GM06990 (cell line): ENCODE measurements at places on chromosomes 16 and 17.
A peak's percentile ranks its signal among the peaks of the same experiment; 100 is the strongest.

DNA sequence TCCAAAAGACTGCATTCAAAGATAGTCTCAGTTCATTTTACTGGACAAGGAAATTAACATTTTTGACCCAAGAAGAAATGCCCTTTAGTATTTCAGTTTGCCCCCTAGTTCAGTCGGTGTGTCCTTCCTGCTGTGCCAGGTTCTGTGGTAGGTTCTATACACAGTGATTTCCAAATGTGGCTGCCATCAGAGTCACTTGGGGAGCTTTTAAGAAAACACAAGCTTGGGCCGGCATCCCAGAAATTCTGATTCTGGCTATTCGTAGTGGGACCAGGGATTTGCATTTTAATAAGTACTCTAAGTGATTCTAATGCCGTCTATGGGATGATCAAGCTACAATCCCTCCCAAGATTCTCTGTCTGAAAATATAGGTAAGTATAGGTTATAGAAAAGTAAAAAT lies 10.2 kb downstream of the RSPRY1 start:
- DNase-seq = no peak

DNA sequence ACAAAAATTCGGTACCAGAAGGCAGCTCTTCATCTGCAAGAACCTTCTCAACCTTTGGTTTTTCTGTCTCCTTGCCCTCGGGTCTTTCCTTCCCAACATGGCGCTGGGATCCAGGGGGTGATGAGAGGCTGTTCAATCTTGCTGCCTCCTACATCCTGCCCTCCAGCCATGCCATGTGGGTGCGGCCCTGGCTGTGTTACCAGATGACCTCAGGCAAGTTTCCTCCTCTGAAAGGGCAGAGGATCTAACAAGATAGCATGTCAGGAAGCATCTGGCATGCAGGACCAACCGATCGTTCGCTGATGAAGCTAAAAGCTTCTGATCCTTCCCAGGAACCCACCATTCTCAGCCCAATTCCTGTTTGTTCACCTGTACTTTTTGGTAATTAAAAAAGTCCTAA lies 36.8 kb upstream of the BCAR1 start:
- no peak for DNase-seq

DNA sequence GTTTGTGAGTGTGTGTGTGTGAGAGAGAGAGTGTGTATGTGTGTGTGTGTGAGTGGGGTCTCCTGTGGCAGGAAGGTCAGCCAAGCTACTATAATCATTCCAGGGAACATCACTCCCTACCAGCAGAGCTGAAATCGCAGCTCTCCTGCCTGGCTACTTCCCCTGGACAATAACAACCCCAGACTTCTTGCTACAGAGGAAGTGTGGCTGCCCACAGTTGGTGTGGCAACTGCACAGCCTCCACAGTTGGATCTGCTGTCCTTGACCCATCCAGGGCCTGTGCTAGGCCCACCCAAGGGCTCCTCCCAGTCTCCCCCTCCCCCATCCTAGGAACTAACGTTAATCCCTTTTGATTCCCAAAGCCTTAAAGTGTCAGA lies 1.5 kb downstream of the SLC13A5 start:
- DNase-seq = no peak

GRCh38 chr16:8716592-8716991 lies 42.2 kb downstream of the ABAT start:
- no peak for DNase-seq

DNA sequence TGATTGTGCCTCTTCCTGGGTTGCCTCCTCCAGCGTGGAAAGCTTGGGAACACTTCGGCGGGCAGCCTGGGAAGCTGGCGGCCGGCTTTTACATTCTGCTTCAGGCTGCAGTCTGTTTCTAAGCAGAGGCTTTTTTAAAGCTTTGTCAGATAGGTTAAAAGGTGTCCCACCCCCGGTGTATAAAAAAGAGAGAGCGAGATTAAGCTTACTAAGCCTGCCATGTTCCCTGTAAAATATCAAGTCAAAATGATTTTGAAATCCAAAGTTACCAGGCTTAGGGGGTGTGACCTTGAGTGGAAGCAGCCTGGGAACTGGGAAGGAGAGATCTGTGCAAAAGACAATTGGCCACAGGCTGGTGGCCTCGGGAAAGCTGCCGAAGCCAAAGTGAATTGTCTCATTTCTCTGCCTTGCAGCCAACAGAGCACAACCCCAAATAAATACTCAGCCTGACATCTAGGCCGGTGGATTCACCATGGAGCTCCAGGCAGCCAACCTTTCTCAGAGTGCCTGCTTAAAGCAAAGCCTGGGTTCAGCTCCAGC lies 254.5 kb downstream of the FTO start:
- DNase-seq = no peak

- DNase-seq = no peak
Observed at GRCh38 chr16:29974291-29975133, 844 bp downstream of the TAOK2 start.

DNA sequence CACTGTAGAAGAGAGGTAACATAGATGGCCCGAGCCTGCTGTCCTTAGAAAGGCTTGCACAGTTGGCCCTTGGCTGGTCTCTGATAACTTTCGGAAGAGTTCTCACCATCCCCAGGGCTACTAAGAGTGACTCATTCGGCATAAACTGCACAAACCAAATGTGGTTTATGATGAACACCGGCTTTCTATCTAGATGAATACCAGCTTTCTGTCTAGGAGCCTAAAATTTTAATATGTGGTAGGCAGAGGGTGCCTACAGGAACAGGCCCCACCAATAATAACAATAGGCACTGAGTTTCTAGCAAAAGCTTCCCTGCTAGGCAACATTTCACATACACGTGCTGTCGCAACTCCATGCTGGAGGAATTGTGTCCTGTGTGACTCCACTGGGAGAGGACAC lies 15.4 kb downstream of the CNOT1 start:
- no peak for DNase-seq

- peak; percentile 35 for DNase-seq
Observed at GRCh38 chr17:45895304-45895968, 1.1 kb downstream of the MAPT start.

GRCh38 chr16:21650521-21650920 lies 1.9 kb downstream of the IGSF6 start:
- no peak for DNase-seq

GRCh38 chr16:70483426-70483825 lies 29.0 kb downstream of the FCSK start:
- peak; percentile 68 for DNase-seq

DNA sequence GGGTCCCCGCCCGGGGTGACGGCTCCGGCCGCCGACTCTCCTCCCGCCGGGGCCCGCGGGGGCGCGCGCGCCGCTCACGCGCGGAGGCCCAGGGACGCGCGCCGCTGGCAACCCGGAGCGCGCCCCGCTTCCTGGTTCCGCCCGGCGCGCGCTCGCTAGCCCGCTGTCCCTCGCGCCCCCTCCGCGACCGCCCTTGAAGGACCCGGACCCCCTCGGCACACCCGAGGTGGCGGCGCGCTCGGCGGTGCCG lies at the start of gene STAT5B:
Gene STAT5B, minus strand, starts transcription at position 33 of the 250 bp plus-strand sequence. CDS start 44,264 bp downstream, outside the sequence.
- peak; percentile 83 for DNase-seq

DNA sequence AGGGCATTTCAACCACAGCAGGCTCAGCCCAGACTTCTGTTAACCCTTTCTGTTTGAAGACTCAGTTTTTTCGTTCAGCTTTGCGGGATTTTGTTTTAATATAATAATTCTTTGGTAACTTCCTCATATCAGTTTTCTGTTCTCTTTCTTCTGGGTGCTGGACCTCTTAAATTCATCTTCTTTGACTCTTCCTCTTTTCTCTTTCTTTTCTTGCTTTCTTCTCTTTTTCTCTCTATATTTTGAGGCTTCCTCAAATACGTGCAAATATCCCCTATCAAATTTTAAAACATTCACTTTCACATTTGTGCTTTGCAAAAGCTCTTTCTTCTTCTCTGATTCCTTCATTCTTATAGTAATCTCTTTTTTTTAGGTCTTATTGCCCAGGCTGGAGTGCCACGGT lies 136.3 kb downstream of the HS3ST3B1 start:
- DNase-seq = no peak

GRCh38 chr17:64148699-64149098 lies 18.8 kb upstream of the ERN1 start:
- DNase-seq = no peak

- DNase-seq = peak; percentile 77
Observed at GRCh38 chr16:50683689-50684374, 2.7 kb upstream of the SNX20 start.

DNA sequence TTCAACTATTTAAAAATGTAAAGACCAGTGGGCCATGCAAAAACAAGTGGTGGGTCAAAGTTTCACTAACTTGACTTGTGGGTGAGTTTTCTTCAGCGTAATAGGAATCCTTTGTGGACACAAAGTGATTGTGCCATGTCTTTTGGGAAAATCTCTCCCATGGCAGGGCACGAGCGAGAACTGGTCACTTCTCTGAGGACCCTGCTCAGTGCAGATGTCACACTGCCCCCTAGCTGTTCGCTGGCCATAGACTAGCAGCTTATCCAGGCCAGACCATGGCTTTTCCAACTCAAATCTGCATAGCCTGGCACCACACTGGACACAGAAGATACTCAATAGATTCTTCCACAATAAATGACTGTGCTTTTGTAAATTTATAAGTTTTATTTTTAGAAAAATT lies 306.0 kb upstream of the CCL2 start:
- DNase-seq = no peak

- DNase-seq = no peak
Observed at GRCh38 chr16:69618307-69618706, 52.5 kb downstream of the NFAT5 start.

- DNase-seq = no peak
Observed at GRCh38 chr16:77613095-77613494, 109.2 kb upstream of the NUDT7 start.

GRCh38 chr17:82889496-82890338 lies 49.9 kb upstream of the ZNF750 start:
- no peak for DNase-seq

DNA sequence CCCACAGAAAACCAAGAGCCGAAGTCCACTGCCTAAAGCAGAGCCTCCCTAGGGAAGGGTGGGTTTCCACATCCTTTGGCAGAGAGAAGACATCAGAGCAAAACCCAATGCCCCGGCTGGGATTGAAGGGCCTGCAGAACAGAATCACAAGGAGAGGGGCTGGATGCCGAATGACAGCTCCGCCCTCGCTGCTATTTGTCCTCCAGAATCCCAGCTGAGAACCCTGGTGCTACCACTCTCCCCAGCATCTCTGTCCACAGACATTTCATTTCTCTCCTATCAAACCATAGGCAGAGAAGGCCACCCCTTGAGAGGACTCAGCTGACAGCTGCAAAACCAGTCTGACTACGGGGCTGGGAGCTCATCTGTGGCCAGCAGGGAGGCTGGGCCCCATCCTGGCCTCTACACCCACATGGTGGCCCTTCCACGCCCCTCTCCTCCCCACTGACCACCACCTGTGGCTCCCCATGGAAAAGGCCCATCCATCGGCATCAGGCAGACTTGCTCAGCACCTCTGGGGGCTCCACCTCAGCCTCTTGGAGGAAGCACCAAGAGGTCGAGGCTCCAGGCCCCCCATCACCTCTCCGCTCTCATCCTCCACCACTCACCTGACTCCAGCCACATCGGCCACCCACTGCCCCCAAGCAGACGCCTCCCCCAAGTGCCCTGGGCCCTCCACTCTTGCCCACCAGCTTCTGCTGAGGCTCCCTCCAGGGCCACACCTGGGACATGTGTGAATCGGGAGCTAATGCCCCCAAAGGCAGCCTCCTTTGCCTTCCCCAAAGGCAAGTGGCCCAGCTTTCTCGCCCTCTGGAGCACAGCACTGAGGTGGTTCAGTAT lies 288.5 kb downstream of the C16orf95 start:
- no peak for DNase-seq

DNA sequence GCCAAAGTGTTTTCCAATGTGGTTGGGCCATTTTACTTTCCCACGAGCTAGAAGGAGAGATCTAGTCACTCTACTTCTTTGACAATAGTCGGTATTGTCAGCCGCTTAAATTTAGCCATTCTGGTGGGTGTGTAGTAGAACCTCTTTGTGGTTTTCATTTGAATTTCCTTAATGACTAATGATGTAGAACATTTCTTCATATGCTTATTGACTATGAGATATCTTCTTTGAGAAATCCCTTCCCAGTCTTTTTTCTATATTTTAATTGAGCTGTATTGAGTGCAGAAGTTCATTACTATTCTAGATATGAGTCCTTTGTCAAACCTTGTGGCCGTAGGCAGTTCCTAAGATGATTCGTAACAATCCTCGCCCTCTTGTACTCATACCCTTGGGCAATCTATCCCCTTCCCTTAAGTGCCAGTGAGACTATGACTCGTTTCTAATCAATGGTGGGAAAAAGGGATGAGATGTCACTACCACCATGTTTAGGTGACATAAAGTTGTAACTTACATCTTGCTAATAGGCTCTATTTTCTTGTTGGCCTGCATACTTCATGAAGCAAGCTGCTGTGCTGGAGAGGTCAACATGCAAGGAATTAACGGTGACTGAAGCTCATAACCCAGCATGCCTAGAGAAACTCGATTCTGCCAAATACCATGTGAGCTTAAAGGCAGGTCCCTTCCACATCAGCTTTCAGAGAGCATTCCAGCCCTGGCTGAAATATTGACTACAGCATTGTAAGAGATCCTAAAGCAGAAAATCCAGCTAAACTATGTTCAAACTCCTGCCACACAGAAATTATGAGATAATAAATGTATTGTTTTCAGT lies 817.9 kb upstream of the SOX9 start:
- DNase-seq = no peak

DNA sequence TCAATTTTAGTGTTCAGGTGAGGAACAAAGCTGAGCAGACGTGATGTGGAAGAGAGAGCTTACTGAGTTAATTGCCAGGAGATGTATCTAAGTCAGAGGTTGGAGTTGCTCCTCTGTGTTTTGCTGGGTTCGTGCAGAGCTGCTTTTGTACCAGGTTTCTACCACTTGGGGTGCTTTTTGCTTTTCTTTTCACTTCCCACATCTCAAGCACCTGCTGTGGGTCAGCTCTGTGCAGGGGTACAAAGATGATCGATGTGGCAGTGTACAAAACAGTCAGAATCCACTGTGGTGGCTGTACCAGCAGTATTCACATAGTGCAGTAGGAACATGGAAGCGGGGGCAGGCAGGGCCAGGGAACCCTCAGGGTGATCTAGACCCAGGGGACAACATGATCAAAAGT lies 14.8 kb downstream of the UNK start:
- DNase-seq = no peak

DNA sequence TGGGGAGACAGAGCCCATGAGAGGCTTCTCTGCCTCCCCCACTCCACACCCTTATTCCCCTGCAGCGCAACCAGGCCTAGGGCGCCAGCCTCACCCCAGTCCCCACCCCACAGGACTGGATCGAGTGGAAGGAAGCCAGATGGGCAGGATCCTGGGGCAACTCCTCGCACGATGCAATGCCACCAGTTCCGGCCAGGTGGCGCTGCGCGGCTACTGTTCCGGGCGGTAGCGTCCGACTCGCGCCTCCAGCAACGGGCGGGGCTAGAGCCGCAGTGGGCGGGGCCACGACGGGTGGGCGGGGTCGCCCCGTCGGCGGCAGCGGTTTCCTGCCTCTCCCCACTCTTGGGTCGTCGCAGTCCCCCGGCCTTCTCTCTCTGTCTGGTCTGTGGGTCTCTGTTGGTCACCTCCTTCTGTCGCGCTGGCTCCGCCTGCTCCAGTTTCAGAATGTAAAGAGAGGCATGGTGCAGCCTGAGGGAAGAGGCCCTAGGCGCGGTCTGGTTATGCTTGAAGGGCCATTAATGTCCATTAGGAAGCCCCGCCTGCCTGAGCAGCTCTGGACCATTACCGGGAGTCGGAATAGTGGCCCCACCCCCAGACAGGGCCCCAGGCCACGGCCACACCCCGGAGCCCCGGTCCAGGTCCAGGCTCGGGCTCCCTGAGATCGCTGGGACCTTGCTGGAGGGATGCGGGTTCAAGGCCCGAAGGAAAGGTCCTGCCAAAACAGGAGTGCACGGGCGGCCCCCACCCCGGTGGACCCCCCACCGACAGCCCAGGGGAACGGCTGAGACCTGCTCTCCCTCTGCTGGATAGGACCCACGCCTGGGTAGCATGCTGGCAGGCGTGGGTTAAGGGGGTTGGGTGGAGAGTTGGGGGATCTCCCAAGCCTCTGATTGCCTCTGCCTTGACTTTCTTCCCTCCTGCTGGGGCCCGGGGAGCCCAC lies 3.3 kb upstream of the NHERF2 start:
- DNase-seq = peak; percentile 90
